ENCODE measurements at places on chromosomes 16 and 17. TPM values are rescaled to one million over a fixed set of nuclear protein-coding genes. Genes with fewer than 3 reads are reported as not detected.

KCNJ18 gene
- not detected for total RNA-seq

SMTNL2 gene
- not detected for total RNA-seq

LPO gene
- not detected for total RNA-seq

HEATR9 gene
- 0.27 TPM for total RNA-seq

HCRT gene
- total RNA-seq, result not detected

TPSD1 gene
- total RNA-seq, result not detected

PPL gene
- not detected for total RNA-seq

LRRC75A gene
- 1.7 TPM for total RNA-seq

SMIM36 gene
- total RNA-seq, result not detected

FBXL19 gene
- 21.7 TPM for total RNA-seq

PRSS21 gene
- total RNA-seq, result 0.67 TPM

CAVIN1 gene
- 1.5 TPM for total RNA-seq

CD300H gene
- not detected for total RNA-seq

MEOX1 gene
- 6.6 TPM for total RNA-seq

CHST5 gene
- 0.06 TPM for total RNA-seq

KCTD13 gene
- total RNA-seq, result 36.1 TPM

GLIS2 gene
- 0.12 TPM for total RNA-seq

MT1A gene
- total RNA-seq, result not detected

PGS1 gene
- total RNA-seq, result 71.1 TPM

SULT1A2 gene
- 0.27 TPM for total RNA-seq

EXOC3L1 gene
- total RNA-seq, result not detected

MYOCD gene
- not detected for total RNA-seq

TERB1 gene
- total RNA-seq, result 0.15 TPM

GNG13 gene
- total RNA-seq, result not detected

OR4D1 gene
- total RNA-seq, result 0.77 TPM

KIF19 gene
- 0.79 TPM for total RNA-seq

PGAP6 gene
- 85.2 TPM for total RNA-seq

ACSM2A gene
- total RNA-seq, result not detected

TIMP2 gene
- 2.4 TPM for total RNA-seq

PITPNM3 gene
- total RNA-seq, result 0.37 TPM

CCL3 gene
- total RNA-seq, result 3.7 TPM

FAHD1 gene
- 12.9 TPM for total RNA-seq

CFAP119 gene
- 3.0 TPM for total RNA-seq

CYGB gene
- not detected for total RNA-seq

ACBD4 gene
- 19.7 TPM for total RNA-seq

LRRC37A gene
- total RNA-seq, result 1.5 TPM

GSDMA gene
- total RNA-seq, result 0.89 TPM

PPP1R27 gene
- not detected for total RNA-seq

OR3A3 gene
- total RNA-seq, result not detected

Data from activated CD4-positive, alpha-beta T cell treated with anti-CD3 and anti-CD28 coated beads, Interleukin-2, amount 10 ng/mL, durations not matched to agents 7 days and 5 days (primary cell).